ENCODE measurements at places on chromosomes 3 and 15.

DNA sequence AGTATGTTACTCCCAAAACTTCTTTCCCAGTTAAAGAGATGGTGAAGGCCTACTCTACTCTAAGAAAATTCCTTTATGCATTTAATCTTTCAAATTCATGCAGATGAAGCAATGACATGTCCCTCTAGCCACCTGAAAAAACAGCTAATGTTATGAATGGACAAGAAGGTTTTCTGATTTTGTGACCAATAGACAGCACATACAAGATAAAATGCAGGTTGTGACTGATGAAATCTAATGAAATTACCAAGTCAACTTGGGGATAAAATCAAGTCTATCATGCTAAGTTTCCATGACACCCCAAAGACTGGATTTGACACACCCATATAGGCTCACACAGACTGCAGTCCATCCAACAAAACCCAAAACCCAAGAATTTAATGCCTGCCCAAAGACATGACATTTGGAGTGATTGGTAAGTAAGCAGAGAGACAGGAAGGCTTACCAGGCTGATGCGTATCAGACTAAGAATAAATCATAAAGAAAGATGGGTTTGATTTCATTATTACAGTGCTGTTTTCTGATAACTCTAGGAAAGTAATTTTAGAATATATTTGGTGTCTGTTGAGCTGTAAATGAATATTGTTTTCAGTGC lies 26.4 kb downstream of the CD47 start:
- no peak for DNase-seq

- DNase-seq, result peak; percentile 29
Observed at GRCh38 chr3:125051715-125052581, 3.8 kb downstream of the HEG1 start.

- no peak for DNase-seq
Observed at GRCh38 chr15:77574521-77575202, 58.0 kb downstream of the LINGO1 start.

- no peak for DNase-seq
Observed at GRCh38 chr3:43075904-43076661, 29.8 kb downstream of the POMGNT2 start.

DNA sequence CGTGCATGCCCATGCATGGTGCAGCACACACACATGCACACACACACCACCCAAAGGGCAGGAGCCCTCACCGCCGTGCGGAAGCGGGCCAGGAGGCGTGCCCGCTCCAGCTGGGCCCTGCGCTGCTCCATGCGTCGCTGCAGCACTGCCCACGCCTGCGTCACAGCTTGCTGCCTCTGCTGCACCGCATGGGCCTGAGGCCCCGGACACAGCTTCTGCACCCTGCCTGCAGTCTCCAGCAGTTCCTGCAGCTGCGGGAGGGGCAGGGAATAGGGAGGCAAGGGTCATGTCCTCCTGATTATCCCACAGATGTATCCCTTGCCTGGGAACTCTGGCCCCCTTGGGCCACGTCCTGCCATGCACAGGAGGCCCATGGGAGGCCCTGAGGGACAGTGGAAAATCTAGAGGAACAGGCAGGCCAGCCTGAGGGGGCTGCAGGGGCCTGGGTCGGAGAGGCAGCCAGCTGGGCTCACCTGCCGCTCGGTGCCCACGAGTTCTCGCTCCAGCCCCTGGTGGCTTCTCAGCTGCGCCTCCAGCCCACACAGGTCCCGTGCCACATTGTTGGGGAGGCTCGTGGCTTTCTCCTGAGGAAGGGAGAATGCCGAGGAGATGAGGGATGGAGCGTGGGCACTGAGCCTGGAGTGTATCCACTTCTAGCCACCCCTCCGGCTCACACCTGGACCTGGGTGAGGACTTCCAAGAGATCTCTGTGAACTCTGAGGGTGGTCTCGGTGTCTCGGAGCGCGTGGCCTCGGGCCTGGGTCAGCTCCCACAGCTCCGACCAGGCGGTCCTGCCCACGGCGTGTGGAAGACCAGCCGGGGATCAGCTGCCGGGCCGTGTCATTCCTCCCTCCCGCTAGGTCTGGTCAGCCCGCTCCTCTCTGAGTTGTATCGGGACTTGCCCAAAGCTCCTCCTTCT lies 23.8 kb downstream of the SPTBN5 start:
- DNase-seq, result no peak

- DNase-seq, result no peak
Observed at GRCh38 chr3:133540896-133541674, 32.4 kb upstream of the CDV3 start.

DNA sequence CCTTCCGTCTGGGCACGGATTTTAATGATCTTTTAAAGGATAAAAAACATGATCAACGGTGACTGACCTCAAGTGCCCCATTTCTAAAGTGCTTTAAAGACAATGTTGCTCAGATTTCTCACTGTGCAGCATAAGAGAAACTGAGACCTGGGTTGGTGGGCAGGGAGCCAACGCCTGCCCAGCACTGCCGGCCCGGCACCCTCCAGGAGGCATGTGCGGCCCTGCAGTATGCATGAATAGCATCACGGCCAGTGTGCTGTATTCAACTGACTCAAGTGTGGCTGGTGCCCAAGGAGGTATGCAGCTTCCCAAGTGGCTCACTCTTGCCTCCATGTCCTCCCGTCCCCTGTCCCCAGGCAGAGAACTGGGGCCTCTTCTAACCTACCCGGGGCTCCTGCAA lies 30.3 kb downstream of the SEC61A1 start:
- no peak for DNase-seq

DNA sequence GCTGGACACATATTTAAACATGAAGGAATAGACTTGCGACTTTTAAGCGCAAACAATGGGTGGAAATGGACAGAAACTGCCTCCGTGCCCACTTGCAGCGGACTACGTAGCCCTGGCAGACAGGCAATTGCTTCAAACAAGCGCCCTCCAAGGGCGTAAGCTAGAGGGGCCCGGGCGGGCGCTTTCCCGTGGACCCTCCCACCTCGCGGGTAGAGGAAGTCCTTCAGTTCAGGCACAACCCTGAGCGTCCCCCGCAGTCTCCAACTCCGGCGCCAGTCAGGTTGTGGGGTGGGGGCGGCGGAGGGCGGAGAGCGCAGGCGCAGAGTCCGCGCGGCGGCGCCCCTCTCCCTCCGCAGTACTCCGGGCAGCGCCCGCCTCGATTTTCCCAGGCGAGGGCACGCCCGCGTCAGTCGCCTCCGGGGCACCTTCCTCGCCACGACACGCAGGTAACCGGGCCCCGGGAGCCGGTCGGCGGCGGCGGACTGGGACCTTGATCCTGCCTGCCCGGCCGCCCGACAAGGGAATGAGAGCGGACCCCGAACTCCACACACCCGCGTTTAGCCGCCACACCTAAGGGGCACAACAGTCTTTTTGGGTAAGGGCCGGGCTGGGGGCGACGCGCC lies at the start of gene SLC35G2:
TSS of gene SLC35G2 (plus strand) at position 358 of the 623 bp plus-strand sequence. CDS start 35,335 bp downstream, outside the sequence.
- no peak for DNase-seq

DNA sequence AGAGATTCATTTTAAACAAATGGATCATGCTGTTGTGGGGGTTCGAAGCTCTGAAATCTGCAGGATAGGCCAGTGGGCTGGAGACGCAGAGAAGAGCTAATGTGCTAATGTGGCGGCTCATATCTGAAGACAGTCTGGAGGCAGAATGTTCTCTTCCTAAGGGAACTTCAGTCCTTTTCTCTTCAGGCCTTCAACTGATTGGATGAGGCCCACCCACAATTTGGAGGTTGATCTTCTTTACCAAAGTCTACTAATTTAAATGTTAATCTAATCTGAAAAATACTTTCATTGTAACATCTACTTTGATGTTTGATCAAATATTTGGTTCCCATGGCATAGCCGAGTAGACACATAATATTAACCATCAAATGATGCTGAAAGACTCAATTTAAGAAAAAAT lies 940.2 kb downstream of the ROBO1 start:
- DNase-seq, result no peak

GRCh38 chr3:152175528-152175889 lies 93.2 kb upstream of the MBNL1 start:
- no peak for DNase-seq

DNA sequence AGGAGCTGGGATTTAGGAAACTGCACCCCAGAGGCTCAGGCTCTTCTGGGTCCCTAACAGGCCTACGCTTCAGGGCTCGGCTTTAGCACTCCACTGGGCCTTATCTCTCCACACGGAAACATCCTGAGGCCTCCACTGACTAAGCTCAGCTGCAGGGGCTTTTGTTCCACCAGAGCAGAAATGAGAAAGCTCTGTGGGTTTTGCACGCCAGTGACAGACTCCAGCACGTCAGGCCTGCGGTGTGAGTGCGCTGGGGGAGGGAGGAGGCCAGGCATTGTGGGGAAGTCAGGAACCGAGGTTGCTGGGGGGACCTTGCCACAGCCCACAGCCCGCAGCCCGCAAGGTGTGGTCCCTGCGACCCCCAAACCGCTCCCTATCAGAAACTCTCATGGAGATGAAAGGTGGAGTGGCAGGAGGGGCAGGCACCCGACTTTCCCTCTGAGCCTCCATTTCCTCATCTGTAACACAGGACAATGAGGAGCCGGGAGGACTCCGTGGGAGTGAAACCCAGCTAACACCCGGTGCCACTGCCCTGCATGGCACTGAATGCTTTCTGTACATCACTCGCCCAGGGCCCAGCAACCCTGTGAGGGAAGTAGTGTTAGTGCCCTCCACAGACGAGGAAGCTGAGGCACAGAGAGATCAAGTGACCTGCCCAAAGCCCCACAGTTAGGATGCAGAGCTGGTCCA lies 106.5 kb downstream of the TPRA1 start:
- peak; percentile 62 for DNase-seq

- DNase-seq, result no peak
Observed at GRCh38 chr3:71062952-71063772, 520.4 kb downstream of the FOXP1 start.

- DNase-seq, result no peak
Observed at GRCh38 chr3:112857526-112857925, 10.9 kb upstream of the CD200R1L start.
